Activated CD4-positive, alpha-beta memory T cell treated with anti-CD3 and anti-CD28 coated beads, Interleukin-2, amount 10 ng/mL, durations not matched to agents 7 days and 5 days (primary cell): ENCODE measurements at places on chromosomes 7 and 10. TPM values are rescaled to one million over a fixed set of nuclear protein-coding genes. Genes with fewer than 3 reads are reported as not detected.
A peak's percentile ranks its signal among the peaks of the same experiment; 100 is the strongest.

CALCR gene
- not detected for total RNA-seq

MET gene
- total RNA-seq = 0.83 TPM

GSAP gene
- total RNA-seq = 6.6 TPM

DDX21 gene
- 82.7 TPM for total RNA-seq

PSD gene
- total RNA-seq = 1.4 TPM

LRRN3 gene
- total RNA-seq = 19.2 TPM

DNA sequence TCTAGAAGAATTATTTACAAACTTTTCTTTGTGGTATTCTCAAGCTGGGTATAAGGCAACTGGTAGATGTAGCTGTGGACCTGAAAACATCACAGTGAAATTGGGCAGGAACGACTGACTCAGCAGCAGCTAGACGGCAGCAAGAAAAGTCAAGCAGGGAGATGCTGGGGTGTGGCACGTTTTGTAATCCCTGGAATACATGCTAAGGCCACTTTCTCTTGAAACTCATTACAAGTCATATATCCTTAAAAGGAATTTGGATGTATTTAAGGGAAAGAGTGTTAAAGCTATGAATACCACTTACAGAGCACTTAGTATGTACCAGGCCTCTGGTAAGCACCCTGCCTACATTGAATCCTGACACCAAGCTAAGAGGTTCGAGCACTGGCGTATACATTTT is 17.4 kb downstream of the BEND7 start:
- H3K27ac ChIP-seq = no peak overlapping the region
- H3K36me3 ChIP-seq = no peaks in the 10 kb centered on the region
- no peak for DNase-seq
- peaks cover 17% of the 10 kb centered on the region for H3K27me3 ChIP-seq

GRCh38 chr10:97314671-97315070 is 4.4 kb upstream of the FRAT1 start:
- no peak overlapping the region for H3K27ac ChIP-seq
- no peaks in the 10 kb centered on the region for H3K36me3 ChIP-seq

- no peak for DNase-seq
- H3K36me3 ChIP-seq = peaks cover 30% of the 10 kb centered on the region
- no peak overlapping the region for H3K4me3 ChIP-seq
- peaks cover 56% of the 10 kb centered on the region for H3K4me1 ChIP-seq
Measured at GRCh38 chr7:155665957-155666287, 21.5 kb downstream of the RBM33 start.

DNA sequence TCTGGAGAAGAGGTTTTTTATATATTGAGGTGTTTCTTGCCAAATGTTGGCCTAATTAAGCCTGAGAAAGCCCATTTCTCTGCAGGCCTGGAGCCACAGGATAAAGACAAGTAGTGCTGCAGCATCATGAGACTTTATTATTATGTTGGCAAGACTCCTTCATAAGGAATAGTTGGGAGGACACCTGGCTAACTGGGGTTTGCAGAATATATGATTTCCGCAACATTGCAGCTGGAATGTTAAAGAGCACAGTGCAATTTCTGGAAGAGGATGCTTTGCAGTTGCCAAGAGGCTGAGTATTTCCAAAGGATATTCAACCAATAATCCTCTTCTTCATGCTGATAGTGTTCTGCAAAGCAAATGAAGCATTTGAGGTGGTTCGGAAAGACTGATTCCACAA is 1512.8 kb upstream of the LRRTM3 start:
- no peaks in the 10 kb centered on the region for H3K36me3 ChIP-seq
- no peaks in the 10 kb centered on the region for H3K4me1 ChIP-seq
- no peak for DNase-seq
- H3K27me3 ChIP-seq = no peaks in the 10 kb centered on the region
- no peak overlapping the region for H3K4me3 ChIP-seq

DNA sequence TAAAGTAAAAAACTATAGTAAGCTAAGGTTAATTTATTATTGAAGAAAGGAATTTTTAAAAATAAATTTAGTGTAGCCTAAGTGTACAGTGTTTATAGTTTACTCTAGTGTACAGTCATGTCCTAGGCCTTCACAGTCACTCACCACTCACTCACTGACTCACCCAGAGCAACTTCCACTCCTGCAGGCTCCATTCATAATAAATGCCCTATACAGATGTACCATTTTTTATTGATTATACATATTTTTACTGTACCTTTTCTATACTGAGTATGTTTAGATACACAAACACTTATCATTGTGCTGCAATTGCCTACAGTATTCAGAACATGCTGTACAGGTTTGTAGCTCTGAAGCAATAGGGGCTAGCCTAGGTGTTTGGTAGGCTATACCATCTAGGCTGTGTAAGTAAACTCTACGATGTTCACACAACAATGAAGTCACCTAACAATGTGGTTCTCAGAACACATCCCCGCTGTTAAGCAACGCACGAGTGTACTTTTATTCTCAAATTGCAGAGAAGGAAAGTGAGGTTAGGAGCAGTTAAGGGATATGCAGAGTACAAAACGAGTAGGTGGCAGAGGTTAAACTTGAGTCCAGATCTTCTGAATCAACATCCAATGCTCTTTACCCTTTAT is 38.9 kb upstream of the PLCE1 start:
- H3K36me3 ChIP-seq = no peaks in the 10 kb centered on the region
- DNase-seq = no peak
- no peak overlapping the region for H3K4me3 ChIP-seq
- no peaks in the 10 kb centered on the region for H3K4me1 ChIP-seq

- peak overlapping the region; percentile 97 for H3K27ac ChIP-seq
- H3K4me1 ChIP-seq = peaks cover 67% of the 10 kb centered on the region
- peaks cover 12% of the 10 kb centered on the region for H3K36me3 ChIP-seq
Measured at GRCh38 chr10:72298592-72299519, 25.1 kb downstream of the DDIT4 start.

GRCh38 chr10:114095559-114096337 is 52.1 kb downstream of the ADRB1 start:
- DNase-seq = no peak
- peaks cover 27% of the 10 kb centered on the region for H3K27me3 ChIP-seq
- H3K4me1 ChIP-seq = peaks cover 35% of the 10 kb centered on the region

DNA sequence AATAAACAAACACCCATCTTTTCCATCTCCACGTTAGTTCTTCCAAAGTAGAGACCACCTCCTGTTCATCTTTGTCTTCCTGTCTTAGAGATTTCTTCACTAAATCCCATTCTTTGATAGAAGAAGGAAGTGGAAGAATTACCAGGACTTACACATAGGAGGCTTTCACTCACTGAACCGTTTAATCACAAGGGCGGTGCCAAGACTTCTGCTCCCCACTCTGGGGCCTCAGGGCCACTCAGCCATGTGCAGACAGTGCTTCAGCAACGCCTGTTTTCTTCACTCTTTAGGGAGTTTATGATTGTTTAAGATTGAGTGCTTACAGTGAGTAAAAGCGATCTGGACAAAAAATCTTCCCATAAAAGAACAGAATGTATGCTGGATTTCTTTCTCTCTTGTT is 63.9 kb upstream of the SORCS3 start:
- peaks cover 8% of the 10 kb centered on the region for H3K27me3 ChIP-seq
- no peaks in the 10 kb centered on the region for H3K4me1 ChIP-seq
- DNase-seq = no peak
- no peak overlapping the region for H3K27ac ChIP-seq
- no peaks in the 10 kb centered on the region for H3K36me3 ChIP-seq

- no peak overlapping the region for H3K4me3 ChIP-seq
- no peaks in the 10 kb centered on the region for H3K36me3 ChIP-seq
- DNase-seq = no peak
- H3K27me3 ChIP-seq = peaks cover 2% of the 10 kb centered on the region
Measured at GRCh38 chr7:97470726-97471125, 261.2 kb upstream of the TAC1 start.

GRCh38 chr10:120588311-120588710 is 131.3 kb downstream of the PLPP4 start:
- H3K4me3 ChIP-seq = no peak overlapping the region
- DNase-seq = no peak
- no peak overlapping the region for H3K27ac ChIP-seq
- no peaks in the 10 kb centered on the region for H3K36me3 ChIP-seq
- no peaks in the 10 kb centered on the region for H3K27me3 ChIP-seq
- H3K4me1 ChIP-seq = no peaks in the 10 kb centered on the region

DNA sequence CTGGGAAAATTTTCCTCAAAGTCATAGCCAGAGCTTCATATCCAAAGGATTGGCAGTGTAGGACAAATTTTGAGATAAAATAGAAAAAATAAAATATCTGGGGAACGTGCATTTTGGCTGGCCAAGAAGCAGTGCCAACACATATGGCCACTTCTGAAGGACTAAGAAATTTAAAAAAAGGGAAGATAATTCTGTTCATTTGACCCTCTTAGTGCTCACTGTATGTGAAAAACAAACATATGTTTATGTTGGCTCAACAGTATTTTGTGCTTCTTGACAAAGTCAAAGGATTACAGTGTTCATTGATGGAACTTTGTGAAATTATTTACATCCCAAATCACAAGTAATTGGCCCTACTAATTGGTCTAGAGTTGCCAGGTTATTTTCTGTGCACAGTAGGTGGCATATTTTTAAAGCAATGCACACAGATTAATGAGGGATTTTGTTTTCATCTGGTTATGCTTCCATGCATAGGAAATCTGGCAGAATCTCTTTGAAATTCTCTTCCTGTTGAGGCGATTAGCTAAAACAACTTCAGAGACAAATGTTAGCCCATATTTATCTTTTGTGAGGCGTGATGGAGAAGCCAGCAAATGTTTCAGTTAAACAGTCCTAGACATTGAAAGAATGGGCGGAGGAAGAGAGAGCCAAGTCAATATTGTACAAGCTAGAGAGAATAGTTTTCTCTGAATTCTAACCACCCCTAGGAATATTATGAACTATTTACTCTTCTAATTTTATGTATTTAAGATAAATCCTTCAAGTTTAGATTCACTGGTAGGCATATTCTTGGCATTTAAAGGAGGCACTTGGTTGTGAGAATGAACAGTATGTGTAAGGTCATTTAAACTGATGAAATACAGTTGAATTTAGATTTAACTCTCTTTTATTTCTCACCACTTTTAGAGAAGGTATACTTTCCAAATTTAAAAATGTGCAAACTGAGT is 237.7 kb upstream of the MBL2 start:
- H3K4me1 ChIP-seq = no peaks in the 10 kb centered on the region
- no peaks in the 10 kb centered on the region for H3K36me3 ChIP-seq
- DNase-seq = no peak
- no peak overlapping the region for H3K4me3 ChIP-seq

DNA sequence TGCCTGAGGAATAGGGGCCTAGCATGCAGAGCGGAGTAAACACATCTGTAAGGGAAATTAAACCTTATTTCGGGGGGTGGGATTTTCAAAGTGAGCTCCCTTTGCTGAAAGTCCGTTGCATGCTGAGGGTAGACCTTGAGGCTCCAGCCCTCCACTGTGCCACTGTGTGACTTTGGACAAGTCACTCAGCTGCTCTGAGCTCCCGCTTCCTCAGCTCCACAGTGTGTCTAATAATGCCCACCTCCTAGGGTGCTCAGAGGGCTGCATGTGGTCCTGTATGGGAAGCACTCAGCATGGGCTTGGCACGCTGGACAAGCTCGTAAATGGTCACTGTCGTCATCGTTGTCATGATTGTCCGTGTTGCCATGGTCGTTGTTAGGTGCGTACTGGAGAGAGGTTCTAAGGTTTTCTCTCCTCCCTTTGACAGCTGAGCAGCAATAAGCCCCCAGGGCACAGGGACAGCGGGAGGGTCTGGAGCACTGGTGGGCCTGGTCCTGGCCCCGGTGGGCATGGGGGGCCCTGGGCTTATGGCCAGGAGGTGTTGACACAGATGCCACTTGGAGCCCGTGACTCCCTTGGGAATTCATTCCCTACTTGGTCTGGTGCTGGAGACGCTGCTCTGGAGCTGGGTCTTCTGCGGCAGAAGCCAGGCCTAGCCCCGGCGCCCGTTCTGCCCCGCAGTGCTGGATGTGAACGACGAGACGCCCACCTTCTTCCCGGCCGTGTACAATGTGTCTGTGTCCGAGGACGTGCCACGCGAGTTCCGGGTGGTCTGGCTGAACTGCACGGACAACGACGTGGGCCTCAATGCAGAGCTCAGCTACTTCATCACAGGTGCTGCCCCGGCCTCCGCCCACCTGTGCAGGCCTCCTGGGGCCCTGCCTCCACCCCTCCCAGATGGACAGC is 13.1 kb downstream of the C10orf105 start:
- peaks cover 17% of the 10 kb centered on the region for H3K4me1 ChIP-seq
- no peak for DNase-seq
- H3K4me3 ChIP-seq = no peak overlapping the region
- H3K27ac ChIP-seq = no peak overlapping the region
- H3K36me3 ChIP-seq = no peaks in the 10 kb centered on the region

- no peak for DNase-seq
- no peak overlapping the region for H3K4me3 ChIP-seq
- peaks cover 10% of the 10 kb centered on the region for H3K36me3 ChIP-seq
- peaks cover 2% of the 10 kb centered on the region for H3K4me1 ChIP-seq
Measured at GRCh38 chr7:40009301-40009700, 59.2 kb downstream of the CDK13 start.

GRCh38 chr7:105623906-105624305 is 42.6 kb upstream of the EFCAB10 start:
- H3K27me3 ChIP-seq = no peaks in the 10 kb centered on the region
- no peak for DNase-seq
- peaks cover 47% of the 10 kb centered on the region for H3K36me3 ChIP-seq
- no peak overlapping the region for H3K27ac ChIP-seq
- no peak overlapping the region for H3K4me3 ChIP-seq

DNA sequence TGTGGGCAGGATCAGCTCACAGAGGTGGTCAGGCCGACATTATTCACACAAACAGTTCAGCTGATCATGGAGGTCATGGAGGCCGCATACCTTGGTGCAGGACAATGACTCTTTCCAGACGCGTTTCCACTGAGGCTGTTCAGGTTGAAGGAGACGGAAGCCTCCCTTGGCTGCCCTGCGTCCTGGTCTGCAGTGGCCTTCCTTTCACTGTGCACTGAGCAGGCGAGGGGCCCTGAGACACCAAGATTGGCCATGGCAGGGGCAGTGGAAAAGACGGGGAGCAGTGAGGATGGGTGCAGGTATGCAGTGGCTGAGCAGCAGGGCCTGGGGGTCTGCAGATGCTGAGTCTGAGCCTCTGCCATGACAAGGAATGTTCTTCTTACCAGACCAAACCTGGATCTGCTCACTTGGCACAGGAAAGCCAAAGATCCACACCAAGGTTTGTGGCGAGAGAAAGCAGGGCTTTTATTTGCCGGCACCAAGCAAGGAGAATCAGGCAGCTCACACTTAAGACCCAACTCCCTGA is 263.3 kb downstream of the GLRX3 start:
- no peaks in the 10 kb centered on the region for H3K27me3 ChIP-seq
- no peaks in the 10 kb centered on the region for H3K4me1 ChIP-seq
- no peak overlapping the region for H3K4me3 ChIP-seq
- no peak for DNase-seq
- H3K36me3 ChIP-seq = peaks cover 2% of the 10 kb centered on the region
- H3K27ac ChIP-seq = no peak overlapping the region

GRCh38 chr7:157644946-157645345 is 308.1 kb downstream of the DNAJB6 start:
- H3K4me1 ChIP-seq = no peaks in the 10 kb centered on the region
- H3K27me3 ChIP-seq = peaks cover 3% of the 10 kb centered on the region
- H3K36me3 ChIP-seq = no peaks in the 10 kb centered on the region
- no peak overlapping the region for H3K27ac ChIP-seq
- H3K4me3 ChIP-seq = no peak overlapping the region
- DNase-seq = no peak

- no peaks in the 10 kb centered on the region for H3K36me3 ChIP-seq
- H3K4me1 ChIP-seq = no peaks in the 10 kb centered on the region
- no peak overlapping the region for H3K27ac ChIP-seq
- no peak for DNase-seq
- no peaks in the 10 kb centered on the region for H3K27me3 ChIP-seq
- H3K4me3 ChIP-seq = no peak overlapping the region
Measured at GRCh38 chr10:70778267-70778924, 6.8 kb downstream of the TBATA start.

- H3K4me1 ChIP-seq = no peaks in the 10 kb centered on the region
- H3K36me3 ChIP-seq = no peaks in the 10 kb centered on the region
- no peak for DNase-seq
Measured at GRCh38 chr10:91759581-91759986, 38.6 kb upstream of the TNKS2 start.
